ENCODE measurements at places on chromosomes 6 and 20.

- DNase-seq = no peak
These were observed 12.2 kb downstream of the HLA-DRB5 start for GRCh38 chr6:32517654-32518445.

DNA sequence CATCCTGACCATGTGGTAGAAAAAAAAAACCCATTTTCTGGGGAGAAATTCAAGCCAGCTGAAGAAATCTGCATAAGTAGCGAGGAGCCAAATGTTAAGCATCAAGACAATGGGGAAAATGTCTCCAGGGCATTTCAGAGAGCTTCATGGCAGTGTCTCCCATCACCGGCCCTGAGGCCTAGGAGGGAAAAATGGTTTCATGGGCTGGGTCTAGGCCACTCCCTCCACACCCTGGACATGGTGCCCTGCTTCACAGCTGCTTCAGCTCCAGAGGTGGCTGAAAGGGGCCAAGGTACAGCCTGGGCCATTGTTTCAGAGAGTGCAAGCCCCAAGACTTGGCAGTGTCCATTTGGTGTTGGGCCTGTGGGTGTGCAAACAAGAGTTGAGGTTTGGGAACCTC lies 34.4 kb upstream of the B3GAT2 start:
- no peak for DNase-seq

DNA sequence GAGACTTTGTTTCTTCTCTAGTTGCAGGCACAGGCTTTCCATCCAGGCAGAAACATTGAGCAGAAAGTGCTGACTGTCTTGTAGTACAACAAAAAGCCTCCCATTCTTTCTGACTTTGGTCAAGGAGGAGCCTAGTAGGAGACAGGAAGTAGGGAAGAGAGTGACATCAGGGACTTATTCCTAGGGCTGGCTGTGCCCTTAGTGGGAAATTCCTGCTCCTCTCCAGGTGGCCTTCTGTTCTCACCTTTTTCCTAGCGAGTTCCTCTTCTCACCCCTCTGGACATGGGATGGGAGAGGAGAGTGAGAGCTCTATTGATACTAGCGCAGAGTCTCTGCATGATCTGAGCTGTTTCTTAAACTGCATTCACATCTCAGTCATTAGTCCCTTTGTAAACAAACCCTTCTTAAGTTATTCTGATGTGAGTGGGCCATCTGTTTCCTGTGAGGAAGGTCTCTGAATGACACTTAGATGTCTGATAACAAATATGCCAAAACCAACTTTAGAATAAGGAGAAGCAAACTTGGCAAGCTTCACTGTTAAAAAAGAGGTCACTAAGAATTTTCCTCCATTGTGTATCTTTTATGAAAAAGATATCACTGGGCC lies 455.0 kb downstream of the GJA1 start:
- no peak for DNase-seq

GRCh38 chr20:48679599-48679998 lies 148.2 kb downstream of the PREX1 start:
- no peak for DNase-seq

DNA sequence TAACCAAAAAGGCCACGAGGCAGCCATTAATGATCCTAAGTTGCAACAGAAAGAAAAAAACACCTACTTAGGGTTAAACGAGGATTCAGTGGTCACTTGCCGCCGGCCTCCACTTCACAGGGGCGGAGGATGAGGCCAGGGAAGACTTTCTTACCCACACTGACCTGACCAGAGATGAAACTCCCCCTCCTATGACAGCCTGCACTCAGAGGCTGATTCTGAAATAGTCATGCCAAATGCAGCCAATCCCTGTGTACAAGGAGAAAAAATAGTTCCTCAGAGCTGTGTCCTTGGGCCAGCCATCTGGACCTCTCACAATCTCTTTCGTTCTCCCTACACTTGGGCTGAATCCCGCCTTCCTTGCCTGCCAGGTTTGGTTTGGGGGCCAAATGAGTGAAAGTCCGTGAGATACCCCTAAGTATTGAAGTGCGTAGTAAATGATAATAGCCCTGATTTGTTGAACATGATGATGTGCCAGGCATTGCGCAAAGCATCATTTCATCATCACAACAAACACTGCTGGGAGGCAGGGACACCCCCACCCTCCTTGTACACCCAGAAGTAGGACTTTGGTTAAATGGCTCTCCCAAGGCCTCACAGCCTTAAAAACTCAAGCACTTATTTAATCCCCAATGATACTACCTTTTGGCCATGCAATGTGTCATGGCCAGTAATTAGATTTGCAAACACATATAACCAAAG lies 3.2 kb upstream of the IRF4 start:
- no peak for DNase-seq

GRCh38 chr6:28001751-28002150 lies 44.7 kb downstream of the OR2B6 start:
- DNase-seq = no peak

DNA sequence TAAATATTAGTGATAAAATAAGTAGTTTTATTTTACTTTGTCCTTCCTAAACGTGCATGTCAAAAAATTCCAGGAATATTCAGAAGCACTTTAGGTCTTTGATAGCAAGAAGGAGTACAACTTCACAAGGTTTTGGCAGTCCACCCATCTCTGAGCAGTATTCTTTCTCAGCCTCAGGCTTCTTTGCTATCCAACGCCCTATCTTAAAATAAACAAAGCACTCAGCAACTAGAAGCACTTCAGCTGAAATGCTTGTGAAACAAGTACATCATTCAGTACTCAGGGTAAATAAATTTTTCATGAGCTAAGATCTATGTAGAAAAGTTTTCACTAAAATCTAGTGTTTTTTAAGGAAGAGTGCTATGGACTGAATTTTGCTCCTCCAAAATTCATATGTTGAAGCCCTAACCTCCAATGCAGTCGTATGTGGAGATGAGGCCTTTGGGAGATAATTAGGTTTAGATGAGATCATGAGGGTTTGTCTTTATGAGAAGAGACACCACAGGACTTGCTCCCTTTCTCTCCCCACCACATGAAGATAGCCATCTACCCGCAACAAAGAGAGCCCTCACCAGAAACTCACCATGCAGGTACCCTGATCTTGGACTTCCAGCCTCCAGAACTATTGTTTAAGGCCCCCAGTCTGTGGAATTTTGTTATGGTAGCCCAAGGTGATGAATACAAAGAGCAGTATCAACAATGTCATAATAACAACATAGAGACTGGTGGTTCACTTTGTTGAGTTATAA lies 539.1 kb downstream of the TFAP2A start:
- DNase-seq = no peak

DNA sequence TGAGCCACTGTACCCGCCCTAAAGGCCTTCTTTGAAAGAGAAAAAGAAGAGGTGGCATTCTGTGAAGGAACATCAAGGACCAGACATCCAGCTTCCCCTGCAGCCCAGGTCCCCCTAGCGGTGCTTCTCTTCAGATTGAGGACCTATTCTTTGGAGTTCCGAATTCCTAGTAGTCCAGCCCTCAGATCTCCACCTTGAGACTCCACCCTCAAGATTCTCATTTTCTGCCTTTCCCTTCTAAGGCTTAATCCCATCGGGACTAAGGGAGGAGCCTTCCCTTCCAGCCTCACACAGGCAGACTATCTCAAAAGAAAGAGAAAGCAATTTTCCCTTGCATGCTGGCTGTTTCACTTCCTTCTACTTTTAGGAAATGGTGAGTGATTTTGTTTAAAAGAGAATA lies 32.5 kb downstream of the MUC22 start:
- DNase-seq = no peak

DNA sequence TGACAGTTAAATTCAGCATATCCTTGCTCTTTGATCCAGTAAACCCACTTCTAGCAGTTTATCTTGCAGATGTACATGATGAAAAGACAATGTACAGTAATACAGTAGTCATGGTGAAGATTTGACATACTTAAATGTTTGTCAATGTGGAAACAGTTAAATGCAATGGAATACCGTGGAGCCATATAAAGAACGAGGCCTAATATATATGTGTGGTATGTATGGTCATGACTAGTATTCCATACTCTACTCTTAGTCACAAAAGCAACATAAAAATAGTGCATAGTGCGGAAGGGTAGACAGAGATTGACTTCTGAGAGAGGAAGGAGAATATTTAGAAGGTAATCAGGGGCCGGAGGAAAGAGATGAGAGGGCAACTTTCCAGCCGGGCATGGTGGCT lies 70.7 kb upstream of the ARMC2 start:
- DNase-seq = no peak

GRCh38 chr6:116572162-116572561 lies 858 bp downstream of the RWDD1 start:
- DNase-seq = no peak

GRCh38 chr6:32184084-32184640 lies at the start of gene AGER:
Gene AGER (minus strand): TSS chr6:32184253. CDS start chr6:32184222, 31 bp downstream.
- DNase-seq = no peak

- no peak for DNase-seq
These were observed 101.9 kb downstream of the MTHFD1L start for GRCh38 chr6:150967381-150967780.

DNA sequence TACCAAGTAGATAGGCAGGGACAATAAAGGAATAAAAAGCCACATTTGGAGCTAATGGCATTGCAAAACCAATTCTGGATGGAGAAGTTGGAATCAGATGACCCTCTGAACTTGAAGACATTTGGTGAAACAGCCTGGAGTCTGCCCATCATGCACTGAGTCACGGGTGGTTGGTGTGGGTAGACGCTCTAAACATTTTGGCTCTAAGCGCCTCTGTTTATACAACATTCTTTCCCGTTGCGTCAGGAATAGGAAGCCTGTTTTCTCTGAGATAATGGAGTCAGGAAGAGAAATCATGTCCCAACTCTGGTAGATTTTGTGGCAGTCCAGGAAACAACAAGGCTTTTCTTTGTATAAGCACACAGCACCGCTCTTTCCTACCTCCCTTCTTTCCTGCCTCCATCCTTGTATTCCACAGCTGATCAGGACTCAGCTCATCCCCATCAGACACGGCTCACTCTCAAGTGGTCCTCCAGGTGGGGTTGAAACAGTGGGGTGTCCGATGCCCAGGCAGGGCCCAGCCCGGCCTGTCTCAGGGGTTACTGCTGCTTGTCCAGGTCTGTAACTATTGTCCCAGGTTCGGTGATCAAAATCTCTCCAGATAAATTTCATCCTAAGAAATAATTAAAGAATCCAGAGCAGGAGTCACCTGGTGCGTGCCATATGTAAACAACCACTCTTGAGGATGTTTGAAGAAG lies 12.1 kb upstream of the RAMACL start:
- DNase-seq = no peak

DNA sequence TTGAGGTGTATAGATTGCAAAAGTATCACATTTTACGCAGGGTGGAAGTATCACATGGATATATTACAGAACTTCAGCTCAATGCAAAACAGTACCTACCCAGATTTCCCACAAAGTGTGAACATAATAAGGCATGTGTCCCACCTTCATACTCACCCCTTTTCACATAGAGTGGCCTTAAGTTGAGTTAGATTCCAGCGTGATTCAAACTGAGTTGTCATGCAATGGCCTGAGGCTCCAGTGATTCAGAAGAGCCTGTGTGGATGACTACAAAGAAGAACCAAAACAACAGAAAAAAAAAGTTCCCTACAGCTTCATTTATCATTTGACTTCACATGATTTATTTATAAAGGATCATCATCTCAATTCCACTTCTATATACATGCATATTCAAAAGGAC lies 309.7 kb downstream of the SLC35F1 start:
- no peak for DNase-seq

GRCh38 chr6:112038756-112039430 lies 15.0 kb upstream of the CCN6 start:
- no peak for DNase-seq

DNA sequence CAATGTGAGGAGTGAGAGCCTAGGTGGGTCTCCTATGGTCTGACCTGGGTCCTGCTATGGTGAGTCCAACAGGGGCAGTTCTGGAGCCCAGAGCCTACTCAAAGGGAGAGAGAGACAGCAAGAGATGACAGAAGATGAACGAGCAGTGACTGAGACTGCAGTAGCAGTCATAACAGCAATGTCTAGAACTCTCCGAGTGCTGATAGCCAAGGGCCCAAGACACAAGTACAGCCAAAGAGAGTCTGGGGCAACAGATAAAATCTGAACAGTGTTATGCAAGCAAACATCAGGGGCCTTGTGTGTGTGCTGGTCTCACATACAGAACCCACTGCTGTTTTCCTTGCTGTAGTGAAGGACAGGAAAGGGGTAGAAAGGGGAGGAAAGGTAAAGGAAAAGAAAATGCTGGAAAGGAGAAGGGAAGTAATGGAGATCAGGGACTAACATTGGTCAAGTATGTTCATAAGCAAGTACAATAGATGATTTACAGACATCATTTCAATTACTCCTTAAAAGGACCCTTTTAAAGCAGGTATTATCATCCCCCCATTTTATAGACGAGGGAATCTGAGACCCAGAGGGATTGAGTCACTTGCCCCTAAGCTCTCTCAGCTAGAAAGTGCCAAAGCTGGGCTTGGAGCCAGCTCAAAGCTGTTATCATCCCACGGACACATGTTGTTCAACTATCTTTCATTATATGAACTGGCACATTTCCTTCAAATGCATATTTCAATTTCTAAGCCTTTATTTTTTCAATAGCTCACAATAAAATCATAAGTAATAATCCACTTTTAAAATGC lies 182.3 kb upstream of the RAB32 start:
- DNase-seq = no peak

All from activated B cell treated with CpG ODN at 0.5 μM for 24 hours (primary cell).